GM23248 (cell line): ENCODE measurements at places on chromosomes 2 and 18. TPM values are rescaled to one million over a fixed set of nuclear protein-coding genes. Genes with fewer than 3 reads are reported as not detected.
A peak's percentile ranks its signal among the peaks of the same experiment; 100 is the strongest.

Gene ITGA6
- total RNA-seq: 45.4 and 47.7 TPM in 2 replicates

- no peak for DNase-seq
These were observed 56.4 kb downstream of the GORASP2 start for GRCh38 chr2:170985407-170985806.

Gene ANKRD30BL
- not detected in 2 replicates for total RNA-seq

GRCh38 chr18:67670024-67670543 is 153.6 kb upstream of the DSEL start:
- peak; percentile 88 for DNase-seq

Gene KLHL14
- total RNA-seq: not detected in 2 replicates

DNA sequence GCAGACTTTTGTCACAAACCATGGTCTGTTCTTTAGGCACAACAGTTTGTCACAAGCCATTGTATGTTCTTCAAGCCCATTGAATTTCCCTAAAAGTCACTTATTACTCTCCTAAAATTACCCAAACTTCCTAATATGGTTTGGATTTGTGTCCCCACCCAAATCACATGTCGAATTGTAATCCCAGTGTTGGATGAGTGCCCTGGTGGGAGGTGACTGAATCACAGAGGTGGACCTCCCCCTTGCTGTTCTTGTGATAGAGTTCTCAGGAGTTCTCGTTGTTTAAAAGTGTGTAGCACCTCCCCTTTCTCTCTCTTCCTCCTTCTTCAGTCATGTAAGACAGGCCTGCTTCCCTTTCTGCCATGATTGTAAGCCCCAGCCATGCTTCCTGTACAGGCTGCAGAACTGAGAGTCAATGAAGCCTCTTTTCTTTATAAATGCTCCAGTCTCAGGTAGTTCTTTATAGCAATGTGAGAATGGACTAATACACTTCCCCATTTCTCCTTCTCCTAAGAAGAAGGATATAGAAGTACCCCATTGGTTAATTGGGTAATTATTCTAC is 11.2 kb upstream of the GYPC start:
- DNase-seq: no peak

DNA sequence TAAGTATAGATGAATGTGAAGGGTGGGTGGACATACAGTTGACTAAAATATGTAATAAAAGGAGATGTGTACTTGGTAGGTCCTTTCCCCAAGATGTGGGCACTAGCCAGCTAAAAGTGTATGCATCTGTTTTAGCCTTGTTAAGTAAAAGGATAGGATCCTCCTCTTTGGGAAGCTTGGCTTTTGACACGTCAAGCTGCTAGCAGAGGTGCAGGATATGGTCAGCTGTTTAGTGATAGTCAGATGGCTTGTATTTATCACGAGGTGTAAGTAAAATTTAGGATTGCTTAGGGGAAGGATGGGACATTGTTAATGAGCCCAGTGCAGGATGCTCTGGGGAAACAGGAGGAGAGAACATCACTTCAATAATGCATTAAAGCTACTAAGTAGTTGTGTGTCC is 1.5 kb downstream of the MFSD6 start:
- DNase-seq: no peak

GRCh38 chr2:74399785-74400184 is 19.7 kb upstream of the DCTN1 start:
- DNase-seq: peak; percentile 62

Gene ABHD3
- total RNA-seq: 2.3 and 3.4 TPM in 2 replicates

DNA sequence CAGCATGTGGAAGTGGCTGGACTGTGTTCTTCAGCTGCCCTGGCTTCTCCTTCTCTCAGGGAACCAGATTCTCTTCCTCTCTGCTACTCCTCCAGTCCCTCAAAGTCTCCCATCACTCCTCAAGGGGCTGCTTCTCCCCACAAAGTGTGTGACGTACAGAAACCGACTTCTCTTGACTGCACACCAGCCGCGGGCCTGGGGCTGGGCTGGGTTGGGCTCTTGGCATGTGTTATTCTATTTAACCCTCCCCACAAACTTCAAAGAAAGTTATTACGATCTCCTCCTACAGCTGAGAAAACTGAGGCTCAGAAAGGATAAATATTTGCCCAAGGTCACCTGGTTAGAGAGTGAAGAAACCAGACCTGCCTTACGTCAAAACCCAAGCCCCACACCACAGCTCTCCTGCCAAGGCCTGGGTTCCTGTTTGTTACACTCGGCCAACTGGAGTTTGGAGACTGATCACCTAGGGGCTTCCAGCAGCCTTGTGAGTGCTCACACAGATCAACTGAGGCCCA is 269.0 kb downstream of the TFCP2L1 start:
- no peak for DNase-seq

DNA sequence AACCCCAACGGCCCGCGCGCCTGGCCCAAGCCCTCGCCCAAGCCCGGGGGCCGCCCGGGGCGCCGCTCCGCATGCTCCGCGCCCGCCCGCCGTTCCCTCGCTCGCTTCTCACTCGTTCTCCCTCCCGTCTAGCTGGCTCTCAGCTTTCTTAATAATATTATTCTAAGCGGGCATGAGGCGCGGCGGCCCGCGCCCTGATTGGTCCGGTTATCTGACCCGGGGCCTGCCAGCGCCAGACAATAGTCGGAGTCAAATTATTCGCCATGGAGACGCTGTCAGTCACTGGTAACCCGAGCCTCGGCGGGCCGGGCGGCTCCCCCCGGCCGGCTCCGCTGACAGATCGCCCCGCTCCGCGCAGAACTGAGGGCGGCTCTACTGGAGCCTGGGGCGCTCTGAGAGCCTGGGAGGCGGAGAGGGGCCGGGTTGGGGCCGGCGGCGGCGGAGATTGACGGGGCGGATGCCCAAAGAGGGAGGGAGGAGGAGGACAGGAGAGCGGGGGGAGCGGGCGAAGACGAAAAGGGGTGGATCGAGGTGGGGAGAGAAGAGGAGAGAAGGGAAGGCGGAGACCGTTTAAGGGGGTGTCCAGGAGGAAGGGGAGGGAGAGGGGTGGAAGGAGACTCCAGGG is at the start of gene SIX2:
SIX2 (minus strand) TSS at position 150 of the 625 bp plus-strand sequence. CDS start 342 bp downstream, outside the sequence.
- peak; percentile 93 for DNase-seq

Gene GPR55
- total RNA-seq: not detected in 2 replicates

- DNase-seq: no peak
These were observed 23.2 kb upstream of the NPC1 start for GRCh38 chr18:23609390-23610023.

DNA sequence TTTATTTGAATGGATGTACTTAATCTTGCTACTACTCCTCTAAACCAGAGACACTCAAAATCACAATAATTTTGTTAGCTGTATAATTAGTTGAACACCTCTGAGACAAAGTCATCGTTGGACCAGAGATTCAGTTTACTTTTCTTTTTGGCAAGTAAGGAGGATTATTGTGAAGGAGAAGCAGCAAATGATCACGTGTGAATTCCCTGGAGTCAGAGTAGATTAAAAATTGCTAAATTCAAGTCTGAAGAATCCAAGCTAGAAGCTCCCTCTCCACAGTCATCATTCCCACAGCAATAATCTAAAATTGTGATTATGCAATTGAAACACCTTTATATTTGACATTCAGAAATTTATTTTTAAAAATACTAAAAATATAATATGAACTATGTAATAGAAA is 484.4 kb downstream of the CMPK2 start:
- DNase-seq: no peak

Gene CTIF
- total RNA-seq: 46.8 and 49.2 TPM in 2 replicates

DNA sequence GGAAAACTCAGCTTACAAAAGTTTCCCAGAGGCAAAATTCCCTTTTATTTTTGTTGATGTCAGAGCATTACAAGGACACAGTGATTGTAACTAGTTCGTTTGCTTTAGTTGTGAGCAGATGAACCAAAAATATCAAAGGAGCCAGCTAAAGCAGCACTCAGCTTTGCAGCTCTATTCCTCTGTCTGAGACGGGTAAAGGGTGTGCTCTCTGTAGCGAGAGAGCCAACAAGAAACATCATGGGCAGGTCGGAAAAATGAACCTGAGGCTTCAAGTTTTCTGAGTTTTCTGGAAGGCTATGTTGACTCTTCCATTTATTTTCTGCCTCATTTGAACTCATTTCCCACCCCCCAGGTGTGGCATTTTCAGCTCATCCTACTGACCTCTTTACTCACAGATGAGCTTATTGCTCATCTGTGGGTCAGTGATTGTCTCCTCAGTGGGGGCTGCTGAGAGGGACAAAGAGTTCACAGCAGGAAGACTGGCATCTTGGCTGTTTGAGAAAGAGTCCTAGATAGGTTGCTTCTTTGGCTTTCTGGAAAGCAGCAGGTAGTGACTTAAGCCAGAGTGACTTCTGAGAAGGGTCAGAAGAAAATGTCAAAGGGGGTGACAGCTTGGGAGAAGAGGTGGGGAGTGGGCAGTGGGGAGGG is 66.6 kb upstream of the EPC2 start:
- no peak for DNase-seq

DNA sequence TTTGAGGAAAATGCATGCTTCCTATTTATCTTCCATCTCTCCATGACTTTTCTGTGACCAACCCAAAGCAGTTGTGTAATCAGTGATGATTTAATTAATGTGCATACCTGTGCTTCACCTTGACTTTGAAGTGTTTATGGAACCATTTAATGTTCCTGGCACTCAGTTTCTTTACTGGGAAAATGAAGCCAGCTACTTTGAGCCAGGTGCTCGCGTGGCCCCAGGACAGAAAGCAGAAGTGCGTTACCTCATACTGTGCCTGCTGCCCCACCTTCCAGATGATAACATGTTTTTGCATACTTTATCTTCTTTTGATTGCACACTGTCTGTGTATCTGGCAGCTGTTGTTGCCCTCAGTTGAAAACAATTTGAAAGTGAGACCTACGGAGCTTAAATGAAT is 61.3 kb downstream of the PMAIP1 start:
- DNase-seq: no peak

Gene PTPN4
- total RNA-seq: 24.3 and 29.7 TPM in 2 replicates

DNA sequence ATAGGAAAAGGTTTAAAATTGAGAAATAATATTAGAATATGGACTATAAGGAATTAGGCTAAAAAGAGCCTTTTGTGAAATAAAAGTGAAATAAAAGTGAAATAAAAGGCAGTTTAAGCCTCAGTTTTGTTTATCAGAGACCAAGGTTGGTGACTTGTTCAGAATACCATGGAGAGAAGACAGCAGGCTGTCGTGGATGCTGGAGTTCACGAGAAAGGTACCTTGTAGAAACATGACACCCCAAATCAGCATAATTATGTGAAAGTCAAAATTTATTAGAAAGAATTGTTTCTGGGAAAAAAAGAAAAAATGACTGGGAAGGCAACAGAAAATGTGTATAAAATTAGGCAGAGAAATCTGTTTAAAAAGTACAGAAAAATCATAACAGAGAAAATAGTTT is 46.5 kb upstream of the SPAG16 start:
- DNase-seq: no peak
